ENCODE measurements at places on chromosomes 12 and 14.

- no peak for DNase-seq
These were observed 84.5 kb upstream of the PDZRN4 start for GRCh38 chr12:41103614-41104013.

DNA sequence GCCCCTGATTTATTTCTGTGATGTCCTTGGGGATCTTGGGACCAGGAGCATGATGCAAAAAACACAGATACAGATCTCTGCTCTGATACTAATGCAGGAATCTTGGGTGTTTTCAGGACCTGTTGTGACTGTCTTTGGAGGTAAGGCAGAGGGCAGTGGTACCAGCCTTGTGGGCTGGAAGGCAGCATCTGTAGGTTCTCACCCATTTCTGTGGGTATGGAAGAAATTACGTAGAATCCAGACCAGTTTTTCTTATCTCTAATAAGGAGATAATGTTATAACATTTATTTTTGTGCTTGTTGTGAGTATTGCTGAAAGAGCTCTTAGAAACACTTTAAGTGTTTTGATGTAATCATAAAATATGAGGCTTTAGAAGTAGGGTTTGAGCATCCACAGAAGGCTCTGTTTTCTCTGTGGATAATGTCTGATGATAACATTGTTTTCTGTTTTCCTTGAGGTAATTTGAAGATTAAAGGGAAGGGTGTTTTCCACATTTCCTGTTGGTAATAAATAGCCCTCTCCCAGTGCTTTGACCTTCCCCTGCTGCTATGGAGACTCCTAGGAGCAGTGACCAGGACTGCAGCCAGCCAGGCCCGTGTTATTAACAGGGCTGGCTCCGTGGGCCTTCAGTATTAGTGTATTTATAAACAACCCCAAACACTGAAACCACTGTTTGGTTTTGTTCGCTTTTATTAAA, 9.4 kb upstream of the DCP1B start:
- no peak for DNase-seq

DNA sequence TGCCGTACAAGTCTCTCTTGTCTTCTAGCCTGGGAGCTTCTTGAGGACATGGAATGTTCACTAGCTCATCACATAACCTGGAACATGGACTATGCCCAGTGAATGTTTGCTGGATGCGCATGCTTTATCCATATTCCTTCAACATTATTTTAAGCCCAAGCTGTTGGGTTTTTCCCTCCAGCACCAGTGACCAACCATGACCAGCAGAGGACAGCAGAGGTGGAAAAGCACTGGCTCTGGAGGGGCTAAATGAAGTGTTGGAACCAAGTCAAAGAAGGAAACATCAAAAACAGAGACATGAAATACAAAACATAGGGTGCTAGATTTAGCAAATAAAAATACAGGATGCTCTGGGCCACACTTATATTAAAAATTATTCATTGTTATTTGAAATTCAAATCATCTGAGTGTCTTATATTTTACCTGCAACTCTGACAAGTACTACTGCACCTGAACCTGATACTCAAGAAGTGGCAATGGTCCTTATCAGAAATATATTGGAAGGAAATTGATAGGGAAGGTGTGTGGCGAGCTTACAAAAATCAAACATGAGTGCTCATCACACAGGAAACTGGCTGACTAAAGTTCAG, 23.1 kb upstream of the HELB start:
- peak; percentile 40 for DNase-seq

- peak; percentile 21 for DNase-seq
These were observed 1.5 kb upstream of the KRT1 start for GRCh38 chr12:52681526-52682380.

- DNase-seq = no peak
These were observed 392.6 kb downstream of the FUT8 start for GRCh38 chr14:65805113-65805473.

DNA sequence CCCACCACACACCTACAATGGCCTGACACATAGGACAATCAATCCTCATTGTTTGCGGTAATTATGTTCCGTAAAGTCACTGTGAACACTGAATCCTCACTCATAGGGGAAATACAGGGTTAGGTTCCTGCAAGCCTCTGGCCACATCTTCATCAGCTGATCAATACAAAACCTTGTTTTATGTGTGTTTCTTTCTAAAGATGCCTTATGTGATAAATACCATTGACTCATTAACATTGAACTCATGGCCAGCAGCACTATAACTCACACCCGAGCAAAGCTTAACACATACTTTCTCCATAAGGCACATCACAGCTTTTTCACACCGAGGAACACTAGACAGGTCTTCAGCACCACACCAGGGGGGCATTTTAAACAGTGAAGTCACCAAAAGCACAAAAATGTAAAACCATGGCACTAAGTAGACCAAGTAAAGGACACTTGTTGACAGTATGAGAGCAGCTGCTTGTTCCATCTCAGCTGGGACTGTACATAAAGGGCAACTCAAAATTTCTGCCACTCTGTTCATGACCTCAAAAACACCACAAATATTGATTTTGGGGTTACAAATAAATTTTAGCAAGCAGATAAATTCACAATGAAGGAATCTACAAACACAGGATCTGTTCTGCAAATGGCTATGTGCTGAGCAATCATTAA, 60.5 kb downstream of the ESR2 start:
- DNase-seq = no peak

GRCh38 chr12:83386527-83387264, 700.0 kb downstream of the TMTC2 start:
- no peak for DNase-seq

GRCh38 chr14:105346876-105347586, 32.5 kb downstream of the PACS2 start:
- no peak for DNase-seq

DNA sequence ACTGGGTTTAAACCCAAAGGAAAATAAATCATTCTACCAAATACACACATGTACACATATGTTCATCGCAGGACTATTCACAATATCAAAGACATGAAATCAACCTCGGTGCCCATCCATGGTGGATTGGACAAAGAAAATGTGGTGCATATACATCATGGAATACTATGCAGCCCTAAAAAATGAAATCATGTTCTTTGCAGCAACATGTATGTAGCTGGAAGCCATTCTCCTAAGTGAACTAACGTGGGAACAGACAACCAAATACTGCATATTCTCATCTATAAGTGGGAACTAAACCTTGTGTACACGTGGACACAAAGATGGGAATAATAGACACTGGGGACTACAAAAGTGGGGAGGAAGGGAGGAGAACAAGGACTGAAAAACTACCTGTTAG, 96.6 kb downstream of the LMNTD1 start:
- DNase-seq = no peak

GRCh38 chr12:100157427-100157821, 14.8 kb upstream of the BLTP3B start:
- DNase-seq = no peak

DNA sequence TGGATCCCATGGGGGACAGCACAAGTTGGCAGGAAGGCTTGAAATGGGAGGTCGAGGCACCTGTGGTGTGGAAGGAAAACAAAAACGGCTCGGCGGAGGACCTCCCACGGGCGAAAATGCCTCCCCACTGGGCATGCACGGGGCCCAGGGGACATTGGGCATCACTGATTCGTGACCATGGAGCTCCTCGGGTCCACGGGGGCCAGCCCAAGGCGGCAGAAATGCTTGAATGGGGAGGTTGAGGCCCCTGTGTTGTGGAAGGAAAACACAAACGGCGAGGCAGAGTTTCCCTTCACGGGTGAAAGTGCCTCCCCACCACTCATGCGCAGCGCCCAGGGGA, 376.0 kb downstream of the ALG10 start:
- DNase-seq = no peak

GRCh38 chr14:53432378-53432802, 279.3 kb upstream of the DDHD1 start:
- DNase-seq = no peak

DNA sequence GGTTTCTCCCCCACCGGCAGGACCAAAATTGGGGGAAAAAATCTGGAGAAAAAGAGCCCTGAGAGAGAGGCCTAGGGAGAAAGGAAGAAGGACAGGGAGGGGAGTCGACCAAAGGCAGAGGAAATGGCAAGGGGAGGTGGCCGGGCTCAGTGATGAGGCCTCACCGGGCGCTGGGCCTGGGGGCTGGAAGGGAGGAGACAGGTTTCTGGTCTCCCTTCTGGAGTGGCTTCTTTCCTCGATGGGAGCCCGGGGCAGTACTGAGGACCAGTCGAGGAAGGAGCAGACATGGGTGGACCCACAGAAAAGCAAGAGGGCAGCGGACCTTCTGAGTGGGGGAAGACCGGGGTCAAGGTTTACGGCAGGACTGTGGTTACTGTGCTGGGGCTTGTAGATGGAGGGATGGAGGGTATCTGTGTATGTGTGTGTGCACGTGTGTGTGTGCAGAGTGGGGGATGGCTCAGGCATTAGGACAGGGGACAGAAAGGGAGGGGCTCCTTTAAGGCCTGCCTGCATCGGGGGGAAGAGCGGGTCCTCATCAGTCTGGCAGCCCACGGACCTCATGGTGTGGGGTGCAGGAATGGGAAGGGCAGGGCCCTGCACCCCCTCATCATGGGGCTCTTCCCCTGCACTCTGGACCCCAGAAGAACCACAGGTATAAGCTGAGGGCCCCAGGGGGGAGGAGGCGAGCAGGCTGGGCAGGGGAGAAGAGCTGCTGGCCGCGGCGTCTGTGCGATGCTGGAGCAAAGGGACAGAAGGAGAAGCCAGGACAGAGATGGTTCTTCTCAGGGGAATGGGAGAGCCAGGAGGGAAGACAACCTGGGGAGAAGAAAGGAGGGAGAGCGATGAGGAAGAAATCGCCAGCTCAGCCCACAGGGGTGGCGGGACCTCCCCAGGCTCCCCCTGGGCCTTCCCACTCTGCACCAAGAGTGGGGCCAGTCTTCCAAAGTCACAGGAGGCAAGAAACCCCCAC, 15.1 kb upstream of the RPLP0 start:
- DNase-seq = no peak

GRCh38 chr12:57621497-57622292, 10.5 kb downstream of the ARHGEF25 start:
- DNase-seq = peak; percentile 74

- DNase-seq = no peak
These were observed 111.6 kb downstream of the SCN8A start for GRCh38 chr12:51702587-51702986.

GRCh38 chr12:6080149-6081045, 44.1 kb downstream of the VWF start:
- DNase-seq = no peak

DNA sequence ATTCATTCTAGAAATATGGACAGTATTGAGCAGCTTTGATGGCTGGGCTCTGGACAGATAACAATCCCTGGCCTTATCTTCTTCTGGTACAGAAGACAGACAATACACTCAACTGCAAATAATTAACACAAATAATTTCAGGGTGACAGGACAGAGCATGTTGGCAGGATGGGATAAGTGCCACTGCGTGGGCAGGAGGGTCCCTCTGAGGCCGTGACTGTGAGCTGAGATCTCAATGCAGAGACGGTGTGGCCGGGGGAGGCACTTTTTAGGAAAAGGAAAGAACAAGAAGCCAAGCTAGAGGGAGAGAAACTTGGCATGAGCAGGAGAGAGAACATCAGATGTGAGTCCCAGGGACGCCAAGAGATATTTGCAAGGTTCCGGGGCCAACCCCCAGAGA, 8.1 kb downstream of the SYNE3 start:
- no peak for DNase-seq

DNA sequence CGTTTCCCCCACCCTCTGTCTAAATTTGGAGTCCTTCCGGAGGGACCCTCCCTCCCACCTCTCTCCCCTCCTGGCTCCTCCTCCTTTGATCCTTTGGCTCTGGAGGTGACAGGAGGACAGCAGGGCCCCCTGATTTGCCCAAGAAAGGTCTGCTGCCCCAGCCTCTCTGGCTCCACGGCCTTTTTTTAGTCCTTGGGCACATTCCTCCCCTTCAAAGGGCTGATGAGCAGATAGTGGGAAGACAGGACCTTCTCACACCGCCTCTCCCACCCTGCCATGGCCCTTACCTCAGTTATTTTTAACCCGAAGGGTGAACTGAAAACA, 196 bp upstream of the MYH6 start:
- no peak for DNase-seq

DNA sequence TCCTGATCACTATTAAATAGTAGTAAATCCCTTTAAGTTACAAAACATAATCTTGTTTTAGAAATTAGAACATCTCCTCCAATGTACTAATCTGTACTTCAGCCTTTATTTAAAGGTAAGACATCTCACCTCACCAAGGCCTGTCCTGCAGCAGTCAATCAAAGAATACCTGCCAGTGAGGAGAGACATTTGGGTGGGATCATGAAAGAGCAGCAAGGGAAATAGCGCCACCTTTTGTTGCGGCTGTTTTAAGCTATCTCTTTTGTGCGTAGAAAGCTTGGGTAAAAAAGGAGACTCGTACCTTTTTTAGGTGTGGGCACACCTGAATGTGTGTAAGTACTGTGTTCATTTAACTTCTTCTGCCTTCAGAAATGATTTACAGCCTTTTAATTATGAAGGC, 117.8 kb upstream of the TMTC1 start:
- DNase-seq = no peak

- DNase-seq = no peak
These were observed 50.3 kb upstream of the SRSF5 start for GRCh38 chr14:69716478-69717187.

DNA sequence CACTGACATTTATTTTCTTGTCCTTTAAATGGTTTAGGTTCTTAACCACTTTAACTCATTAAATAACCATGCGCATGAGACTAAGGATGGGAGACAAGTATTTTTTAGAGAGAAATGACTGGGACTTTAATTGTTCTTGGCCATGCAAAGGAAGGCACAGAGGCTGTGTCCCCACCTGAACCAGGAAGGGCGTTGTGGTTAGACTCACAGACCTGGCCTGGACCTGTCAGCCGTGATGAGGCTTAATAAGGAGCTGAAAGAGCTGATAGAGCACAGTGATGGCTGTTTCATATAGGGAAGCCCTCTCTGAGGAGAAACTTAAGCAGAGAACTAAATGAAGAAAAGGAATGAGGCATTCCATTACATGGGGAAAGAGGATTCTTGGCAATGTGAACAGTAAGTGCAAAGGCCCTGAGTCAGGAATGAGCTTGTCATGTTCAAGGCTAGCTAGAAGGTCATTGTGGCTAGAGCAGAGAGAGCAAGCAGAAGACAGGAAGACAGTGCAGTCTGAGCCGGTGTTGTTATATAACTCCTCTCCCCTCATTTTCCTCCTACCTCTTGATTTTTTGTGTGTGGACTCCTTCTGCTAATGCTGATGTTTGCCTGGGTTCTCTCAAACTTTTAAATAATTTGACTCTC, 74.4 kb upstream of the ANO4 start:
- DNase-seq = no peak

DNA sequence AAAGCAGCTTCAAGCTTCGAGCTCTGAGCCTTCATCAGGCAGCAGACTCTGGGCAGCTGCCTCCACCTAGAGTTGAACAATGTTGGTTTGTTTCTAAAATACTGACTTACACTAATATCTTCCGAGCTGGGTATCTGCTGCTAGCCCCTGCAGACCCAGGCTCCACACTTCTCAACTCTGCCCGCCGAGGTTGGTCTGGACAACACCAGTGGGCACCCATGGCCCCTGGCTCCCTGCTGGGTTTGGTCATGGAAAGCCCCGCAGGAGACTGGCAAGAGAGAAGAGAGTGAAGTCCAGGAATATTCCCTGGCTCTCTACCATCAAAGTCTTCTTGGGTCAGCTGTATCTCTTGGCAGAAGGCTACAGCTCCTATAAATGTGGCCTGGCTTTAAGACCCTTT, 214.2 kb upstream of the TMEM132C start:
- DNase-seq = no peak
